Spinal cord (tissue), 10 donors: ENCODE measurements at places on chromosomes 3 and 15. TPM values are rescaled to one million over a fixed set of nuclear protein-coding genes. Genes with fewer than 3 reads are reported as not detected.

The COL6A5 gene
- 0.20 TPM for total RNA-seq

The SLC2A2 gene
- not detected for total RNA-seq

The VEPH1 gene
- total RNA-seq = 10.6 TPM

The GABRR3 gene
- 0.20 TPM for total RNA-seq

The GNAT1 gene
- not detected for total RNA-seq

The DGKG gene
- 20.6 TPM for total RNA-seq

The INSYN1 gene
- total RNA-seq = 26.1 TPM

The PATL2 gene
- total RNA-seq = 0.72 TPM

The SPATA12 gene
- total RNA-seq = not detected

The RLBP1 gene
- total RNA-seq = 3.6 TPM

The CILP gene
- total RNA-seq = 0.94 TPM

The POU1F1 gene
- not detected for total RNA-seq

DNA sequence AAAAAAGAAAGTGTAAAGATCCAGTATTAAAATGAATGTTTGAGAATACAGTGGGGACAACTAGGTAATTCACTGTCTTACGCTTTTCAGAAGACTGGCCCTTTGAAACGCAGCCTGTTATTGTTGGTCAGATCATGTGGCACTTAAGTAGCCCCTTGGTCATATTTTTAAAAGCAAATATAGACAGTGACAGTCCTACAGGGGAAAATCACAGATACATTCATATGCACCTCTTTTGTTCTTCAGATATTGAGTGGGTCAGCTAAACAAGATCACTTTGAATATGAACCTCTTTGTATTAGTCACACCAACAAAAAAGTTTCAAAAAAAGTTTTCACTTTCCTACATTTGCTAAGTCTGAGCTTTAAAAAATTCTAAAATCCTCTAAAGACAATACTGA lies 36.0 kb downstream of the TIGIT start:
- no peak for DNase-seq
- H3K36me3 ChIP-seq = peaks cover 4% of the 10 kb centered on the region
- H3K4me1 ChIP-seq = peaks cover 3% of the 10 kb centered on the region
- H3K4me3 ChIP-seq = no peak overlapping the region
- H3K27ac ChIP-seq = no peak overlapping the region

DNA sequence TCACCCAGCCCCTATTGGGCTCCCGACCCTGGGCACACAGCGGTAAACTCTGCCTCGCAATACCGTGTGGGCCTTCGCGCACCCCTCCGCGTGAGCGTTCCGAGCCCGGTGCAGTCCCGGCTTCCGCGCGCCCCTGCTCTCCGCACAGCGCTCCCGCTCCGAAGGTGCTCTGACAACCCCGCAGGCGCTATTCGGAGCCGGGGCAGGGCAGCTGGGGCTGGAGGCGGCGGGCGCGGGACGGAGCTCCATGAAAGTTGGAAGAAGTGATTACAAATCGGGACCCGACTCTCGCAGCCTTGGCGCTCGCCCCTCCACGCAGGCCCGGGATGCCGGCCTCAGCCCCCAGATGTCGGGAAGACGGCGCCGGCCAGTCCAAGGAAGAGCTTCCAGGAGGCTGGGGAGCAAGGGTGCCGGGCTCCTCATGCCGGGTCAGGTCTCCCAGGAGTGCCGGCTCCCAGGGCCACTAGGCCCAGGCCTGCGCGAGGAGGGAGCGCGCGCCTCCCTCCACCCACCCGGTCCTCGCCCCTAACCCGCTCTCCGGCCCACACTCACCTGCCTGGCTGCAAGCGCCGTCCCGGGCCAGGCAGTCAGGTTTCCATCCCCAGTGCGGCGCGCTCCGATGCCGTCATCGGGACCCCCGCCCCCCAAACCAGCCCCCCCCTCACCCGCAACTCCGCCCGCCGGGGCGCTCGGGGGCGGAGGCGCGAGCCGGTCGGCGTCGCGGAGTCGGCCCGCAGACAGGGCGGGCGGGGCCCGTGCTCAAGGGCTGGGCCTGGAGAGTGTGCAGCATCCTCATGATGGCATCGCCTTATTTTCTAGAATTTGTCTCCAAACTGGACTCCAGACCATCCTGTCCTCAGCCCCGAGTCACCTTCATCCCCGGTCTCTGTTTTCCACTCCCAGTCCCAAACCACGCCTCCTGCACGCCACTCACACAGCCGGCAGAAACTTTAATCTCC lies at the start of gene KIF7:
TSS of gene KIF7 (minus strand) at position 621 of the 959 bp plus-strand sequence. CDS start 2,537 bp downstream, outside the sequence.
- DNase-seq = peak; percentile 84
- peaks cover 3% of the 10 kb centered on the region for H3K27me3 ChIP-seq
- H3K36me3 ChIP-seq = peaks cover 8% of the 10 kb centered on the region
- H3K27ac ChIP-seq = peak within 1 kb of the TSS; percentile 15
- peaks cover 15% of the 10 kb centered on the region for H3K4me1 ChIP-seq

DNA sequence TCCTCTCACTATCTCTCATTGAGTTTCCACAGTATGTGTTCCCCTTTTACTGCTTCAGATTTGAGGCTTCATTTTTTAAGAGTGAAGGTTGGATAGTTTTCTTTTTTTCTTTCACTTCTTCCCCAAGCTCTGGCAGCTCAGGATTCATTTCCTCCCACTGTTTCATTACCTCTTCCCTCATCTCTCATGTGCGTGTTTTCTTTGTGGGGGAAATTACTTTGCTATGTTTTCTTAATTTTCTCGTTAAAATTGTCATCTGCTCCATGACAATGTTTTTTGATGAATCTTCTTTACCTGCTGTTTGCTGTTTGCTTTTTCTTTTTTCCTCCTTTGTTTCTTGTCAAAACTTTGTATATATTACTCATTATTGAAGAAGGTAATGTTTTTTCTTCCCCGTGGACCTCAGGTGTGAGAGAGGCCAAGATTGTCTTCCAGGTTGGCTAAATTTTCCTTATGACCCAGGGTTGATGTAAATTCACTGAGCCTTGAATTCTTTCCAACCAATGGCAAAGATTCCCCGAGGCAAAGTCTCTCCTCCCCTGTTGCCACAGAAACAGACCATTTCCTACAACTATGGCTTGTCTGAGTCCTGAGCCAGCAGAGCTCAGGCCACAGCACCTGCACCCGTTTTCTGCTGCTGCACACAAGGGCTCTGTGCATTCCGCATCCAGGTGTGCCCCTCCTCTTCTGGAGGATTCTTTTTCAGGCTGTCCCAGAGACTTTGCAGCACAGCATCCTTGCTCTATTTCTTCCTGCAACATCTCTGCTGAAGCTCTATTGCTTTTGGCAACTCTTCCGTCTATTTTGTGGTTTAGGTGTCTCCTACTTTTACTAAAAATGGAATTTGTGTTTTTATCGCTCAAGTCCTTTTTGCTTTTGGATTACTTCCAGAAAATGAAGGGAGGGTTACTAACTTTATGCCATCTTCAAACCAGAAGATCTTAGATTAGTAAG lies 66.1 kb downstream of the NOX5 start:
- no peaks in the 10 kb centered on the region for H3K36me3 ChIP-seq
- H3K4me1 ChIP-seq = peaks cover 14% of the 10 kb centered on the region
- H3K27me3 ChIP-seq = no peaks in the 10 kb centered on the region
- DNase-seq = peak; percentile 82
- H3K27ac ChIP-seq = peak overlapping the region; percentile 86
- no peak overlapping the region for H3K4me3 ChIP-seq

DNA sequence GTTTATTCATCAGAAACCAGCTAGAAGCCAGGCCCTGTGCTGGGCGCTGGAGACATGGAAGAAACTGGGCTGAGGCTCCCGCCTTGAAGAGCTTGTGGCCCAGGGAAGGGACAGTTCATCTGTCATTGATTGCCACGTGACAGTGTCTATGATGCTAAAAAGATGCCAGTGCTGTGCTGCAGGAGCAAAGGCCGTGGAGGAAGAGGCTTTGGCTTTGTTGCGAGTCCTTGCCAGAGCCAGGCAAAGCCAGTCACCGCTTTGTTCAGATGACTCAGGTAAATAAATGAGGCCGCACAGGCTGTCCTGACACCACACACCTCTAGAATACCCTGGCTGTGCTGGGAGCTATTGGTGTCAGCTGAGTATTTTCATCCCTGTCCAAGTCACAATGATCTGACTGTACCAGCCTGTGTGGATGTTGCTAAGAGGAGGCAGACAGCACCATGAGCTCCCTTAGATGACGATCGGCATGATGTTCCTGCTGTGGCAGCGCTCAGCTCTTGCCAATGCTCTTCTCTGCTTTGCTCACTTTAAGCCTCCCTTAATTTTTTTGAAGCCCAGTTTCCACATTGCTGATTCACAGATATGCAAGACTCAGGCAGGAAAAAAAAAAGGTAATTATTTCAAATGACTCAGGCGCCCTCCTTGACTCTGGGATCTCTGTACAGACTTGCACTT lies 77.5 kb downstream of the CCNL1 start:
- H3K4me1 ChIP-seq = peaks cover 15% of the 10 kb centered on the region
- H3K27ac ChIP-seq = no peak overlapping the region
- no peaks in the 10 kb centered on the region for H3K27me3 ChIP-seq
- no peak overlapping the region for H3K4me3 ChIP-seq
- no peak for DNase-seq

DNA sequence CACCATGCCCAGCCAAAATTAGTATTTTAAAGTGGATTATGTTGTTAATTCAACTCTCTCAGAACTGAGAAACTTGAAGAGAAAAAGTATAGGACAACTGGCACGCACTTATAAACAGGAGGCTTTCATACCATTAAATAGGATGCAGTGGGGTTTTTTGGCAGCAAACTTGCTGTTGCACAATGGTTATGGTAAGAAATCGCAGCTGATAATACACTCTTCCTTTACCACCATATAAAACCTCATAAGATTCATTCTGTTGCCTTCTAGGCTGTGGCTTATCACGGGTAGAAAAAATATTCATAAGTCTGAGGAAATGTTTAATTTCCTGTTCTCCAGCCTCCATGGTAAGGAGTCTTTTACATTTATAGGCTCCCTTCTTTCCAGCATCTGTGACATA lies 95.3 kb downstream of the TMCO5A start:
- no peak for DNase-seq
- no peak overlapping the region for H3K27ac ChIP-seq
- no peaks in the 10 kb centered on the region for H3K4me1 ChIP-seq
- no peak overlapping the region for H3K4me3 ChIP-seq

DNA sequence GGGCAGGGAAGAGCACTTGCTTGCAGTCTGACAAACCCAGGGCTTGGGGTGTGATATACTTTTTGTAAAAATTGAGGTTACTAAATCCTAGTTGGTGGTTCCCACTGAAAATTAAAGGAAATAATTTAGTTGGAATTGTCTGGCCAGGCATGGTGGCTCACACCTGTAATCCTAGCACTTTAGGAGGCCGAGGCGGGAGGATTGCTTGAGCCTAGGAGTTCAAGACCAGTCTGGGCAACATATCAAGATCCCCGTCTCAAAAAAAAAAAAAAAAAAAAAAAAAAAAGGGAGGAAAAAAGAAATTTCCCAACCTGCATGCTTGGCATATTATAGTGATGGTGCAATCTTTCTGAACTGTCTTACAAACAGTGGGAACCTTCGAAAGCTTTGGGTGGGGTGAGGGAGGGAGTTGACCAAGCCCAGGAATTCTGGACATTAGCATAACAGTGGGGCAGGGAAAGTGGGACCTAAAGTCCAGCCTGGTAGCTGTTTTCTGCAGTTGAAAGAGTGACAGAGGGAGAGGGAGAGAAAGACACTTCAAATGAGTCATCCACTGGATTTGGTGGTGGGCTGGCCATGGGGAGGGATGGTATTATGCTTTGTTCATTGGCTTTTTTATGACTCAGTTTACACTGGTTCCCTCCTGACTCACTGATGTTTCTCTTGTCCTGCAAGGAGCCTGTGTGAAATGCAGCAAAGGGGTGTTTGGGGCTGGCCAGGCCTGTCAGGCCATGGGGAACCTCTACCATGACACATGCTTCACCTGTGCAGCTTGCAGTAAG lies 41.1 kb downstream of the LIMD1 start:
- no peak overlapping the region for H3K4me3 ChIP-seq
- no peak overlapping the region for H3K27ac ChIP-seq
- H3K4me1 ChIP-seq = peaks cover 16% of the 10 kb centered on the region
- peaks cover 4% of the 10 kb centered on the region for H3K36me3 ChIP-seq
- H3K27me3 ChIP-seq = no peaks in the 10 kb centered on the region

- no peaks in the 10 kb centered on the region for H3K36me3 ChIP-seq
These were observed 55.5 kb upstream of the HES1 start for GRCh38 chr3:194080436-194080835.

GRCh38 chr3:15631426-15632211 lies 30.1 kb downstream of the BTD start:
- H3K36me3 ChIP-seq = peaks cover 4% of the 10 kb centered on the region
- no peak overlapping the region for H3K4me3 ChIP-seq
- peak overlapping the region; percentile 87 for H3K27ac ChIP-seq
- peaks cover 36% of the 10 kb centered on the region for H3K4me1 ChIP-seq
- H3K27me3 ChIP-seq = no peaks in the 10 kb centered on the region

DNA sequence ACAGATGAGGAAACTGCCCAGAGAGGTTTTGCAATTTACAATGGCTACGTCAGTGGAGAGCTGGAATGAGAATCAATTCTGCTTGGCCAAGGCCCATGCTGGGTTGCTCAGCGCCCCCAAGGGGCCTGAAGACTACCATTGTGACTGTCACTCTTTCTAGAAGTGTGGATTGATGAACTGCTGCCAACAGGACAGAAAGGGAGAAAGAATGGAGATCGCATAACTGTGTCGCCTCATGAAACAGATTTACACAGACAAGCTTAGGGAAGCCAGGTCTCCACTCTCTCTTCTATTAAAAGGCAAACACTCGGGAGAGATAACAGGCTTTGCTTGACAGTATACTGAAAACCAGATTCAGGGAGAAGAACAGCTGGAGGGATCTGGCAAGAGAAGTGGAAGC lies 160.0 kb downstream of the STT3B start:
- no peaks in the 10 kb centered on the region for H3K27me3 ChIP-seq
- H3K27ac ChIP-seq = no peak overlapping the region
- H3K4me1 ChIP-seq = no peaks in the 10 kb centered on the region
- H3K4me3 ChIP-seq = no peak overlapping the region

DNA sequence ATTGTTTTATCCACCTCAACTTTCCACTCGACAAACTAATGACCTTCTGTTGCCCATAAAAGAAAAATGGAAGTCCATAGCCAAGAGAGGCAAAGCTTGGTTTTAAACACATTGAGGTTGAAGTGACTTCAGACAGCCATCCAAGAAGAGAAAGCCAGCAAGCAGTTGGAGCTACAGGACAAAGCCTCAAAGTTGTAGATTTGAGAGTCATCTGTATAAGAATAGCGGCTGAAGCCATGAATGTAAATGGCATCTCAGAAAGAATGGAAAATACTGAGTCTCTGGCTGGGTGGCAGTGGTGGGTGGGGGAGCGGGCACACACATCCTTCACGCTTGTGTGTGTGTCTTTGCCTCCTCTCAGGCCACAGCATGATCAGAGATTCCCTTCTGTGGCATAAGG lies 124.1 kb upstream of the CHRM5 start:
- H3K27ac ChIP-seq = no peak overlapping the region
